ENCODE measurements at places on chromosomes 7 and 10. TPM values are rescaled to one million over a fixed set of nuclear protein-coding genes. Genes with fewer than 3 reads are reported as not detected.

DNA sequence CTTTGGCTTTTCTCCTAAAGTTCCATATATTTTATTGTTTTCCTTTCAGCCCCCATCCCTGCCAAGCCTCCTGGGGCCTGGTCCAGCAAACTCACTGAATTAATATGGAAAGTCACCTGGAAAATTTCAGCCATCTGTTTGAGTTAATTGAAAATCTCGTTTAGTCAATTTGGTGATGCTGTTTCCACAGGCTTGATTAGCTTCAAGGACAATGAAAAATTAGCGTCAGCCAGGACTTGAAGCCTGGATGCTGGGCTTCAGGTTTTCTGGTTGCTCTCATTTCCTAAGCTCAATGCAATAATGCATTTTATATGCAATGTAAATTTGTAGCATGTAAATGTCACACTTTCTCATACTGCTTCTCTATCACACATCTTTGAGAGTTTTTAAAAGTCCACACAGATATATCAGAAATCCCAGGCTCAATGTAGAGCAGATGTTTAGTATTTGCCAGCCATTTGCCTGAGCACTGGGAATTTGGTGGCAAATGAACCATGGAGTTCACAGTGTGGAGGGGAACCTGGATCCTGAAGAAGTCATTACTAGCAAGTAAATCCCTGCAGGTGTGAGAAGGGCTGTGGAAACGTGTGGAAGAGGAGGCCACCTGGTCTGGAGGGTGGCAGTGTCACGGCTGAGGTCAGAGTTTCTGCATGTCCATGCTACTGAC is 228.5 kb downstream of the PAXIP1 start:
- H3K4me3 ChIP-seq, result no peak overlapping the region
- no peaks in the 10 kb centered on the region for H3K36me3 ChIP-seq
- no peaks in the 10 kb centered on the region for H3K27me3 ChIP-seq
- no peak overlapping the region for H3K27ac ChIP-seq

GRCh38 chr7:26087321-26088091 is 64.5 kb upstream of the NFE2L3 start:
- DNase-seq, result no peak
- H3K27me3 ChIP-seq, result no peaks in the 10 kb centered on the region
- H3K36me3 ChIP-seq, result no peaks in the 10 kb centered on the region
- peaks cover 10% of the 10 kb centered on the region for H3K4me1 ChIP-seq
- no peak overlapping the region for H3K27ac ChIP-seq

- H3K27ac ChIP-seq, result no peak overlapping the region
- peak overlapping the region; percentile 50 for H3K4me3 ChIP-seq
- no peaks in the 10 kb centered on the region for H3K36me3 ChIP-seq
- H3K4me1 ChIP-seq, result peaks cover 37% of the 10 kb centered on the region
- no peak for DNase-seq
These were observed 80.8 kb downstream of the PAX2 start for GRCh38 chr10:100826031-100826651.

GRCh38 chr10:21167288-21168010 is 270.3 kb upstream of the NEBL start:
- H3K4me1 ChIP-seq, result no peaks in the 10 kb centered on the region
- H3K36me3 ChIP-seq, result no peaks in the 10 kb centered on the region
- H3K27me3 ChIP-seq, result no peaks in the 10 kb centered on the region
- H3K4me3 ChIP-seq, result peak overlapping the region; percentile 1

GRCh38 chr10:44242826-44243225 is 142.1 kb downstream of the CXCL12 start:
- H3K27me3 ChIP-seq, result no peaks in the 10 kb centered on the region
- no peak overlapping the region for H3K27ac ChIP-seq
- no peaks in the 10 kb centered on the region for H3K4me1 ChIP-seq
- H3K4me3 ChIP-seq, result no peak overlapping the region

GRCh38 chr7:134454277-134454676 is 4.6 kb downstream of the AKR1B1 start:
- no peaks in the 10 kb centered on the region for H3K27me3 ChIP-seq
- DNase-seq, result no peak
- peaks cover 21% of the 10 kb centered on the region for H3K36me3 ChIP-seq
- H3K4me1 ChIP-seq, result peaks cover 29% of the 10 kb centered on the region
- H3K27ac ChIP-seq, result peak overlapping the region; percentile 21

Gene CYP2W1
- not detected for total RNA-seq

Gene PRF1
- total RNA-seq, result 6.3 TPM
